ENCODE measurements at places on chromosomes 3 and 15.

GRCh38 chr3:127701280-127701911, 28.6 kb downstream of the ABTB1 start:
- DNase-seq: no peak

DNA sequence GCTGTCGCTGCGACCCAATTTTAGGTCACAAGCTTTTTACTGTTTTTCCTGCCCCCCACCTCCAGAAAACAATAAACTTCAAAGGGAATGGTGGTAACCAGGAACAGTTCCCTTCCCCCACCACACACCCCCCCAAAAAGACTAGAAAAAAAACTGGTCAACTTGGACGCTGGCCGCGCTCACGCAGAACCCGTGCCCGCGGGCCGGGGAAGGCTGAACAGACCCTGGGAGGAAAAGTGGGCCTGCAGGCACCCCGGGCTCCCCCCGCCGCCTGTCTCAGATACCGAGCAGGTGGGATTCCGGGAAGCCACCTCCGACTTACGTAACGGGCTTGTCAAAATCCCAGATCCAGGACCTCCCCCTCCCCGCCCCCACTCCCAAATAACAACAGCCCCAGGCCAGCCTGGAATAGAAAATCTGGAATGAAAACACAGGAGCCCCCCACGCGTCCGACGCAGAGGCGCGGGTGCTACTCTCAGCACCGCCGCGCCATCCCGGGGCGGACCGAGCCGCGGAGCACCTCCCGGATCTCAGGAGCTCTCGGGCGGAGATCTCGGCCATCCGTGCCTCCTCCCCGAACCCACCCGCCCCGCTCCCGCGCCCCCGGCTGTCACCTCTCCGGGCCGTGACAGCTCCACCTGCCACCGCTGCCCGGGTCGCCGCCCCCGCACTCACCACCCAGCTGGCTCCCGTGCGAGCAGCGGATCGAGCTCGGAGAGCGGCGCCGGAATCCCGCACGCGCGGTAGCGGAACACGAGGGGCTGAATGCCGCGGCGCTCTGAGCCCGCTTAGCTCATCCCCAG, 557 bp downstream of the DENND4A start:
- no peak for DNase-seq

GRCh38 chr3:10549617-10550230, 44.3 kb upstream of the ATP2B2 start:
- no peak for DNase-seq

DNA sequence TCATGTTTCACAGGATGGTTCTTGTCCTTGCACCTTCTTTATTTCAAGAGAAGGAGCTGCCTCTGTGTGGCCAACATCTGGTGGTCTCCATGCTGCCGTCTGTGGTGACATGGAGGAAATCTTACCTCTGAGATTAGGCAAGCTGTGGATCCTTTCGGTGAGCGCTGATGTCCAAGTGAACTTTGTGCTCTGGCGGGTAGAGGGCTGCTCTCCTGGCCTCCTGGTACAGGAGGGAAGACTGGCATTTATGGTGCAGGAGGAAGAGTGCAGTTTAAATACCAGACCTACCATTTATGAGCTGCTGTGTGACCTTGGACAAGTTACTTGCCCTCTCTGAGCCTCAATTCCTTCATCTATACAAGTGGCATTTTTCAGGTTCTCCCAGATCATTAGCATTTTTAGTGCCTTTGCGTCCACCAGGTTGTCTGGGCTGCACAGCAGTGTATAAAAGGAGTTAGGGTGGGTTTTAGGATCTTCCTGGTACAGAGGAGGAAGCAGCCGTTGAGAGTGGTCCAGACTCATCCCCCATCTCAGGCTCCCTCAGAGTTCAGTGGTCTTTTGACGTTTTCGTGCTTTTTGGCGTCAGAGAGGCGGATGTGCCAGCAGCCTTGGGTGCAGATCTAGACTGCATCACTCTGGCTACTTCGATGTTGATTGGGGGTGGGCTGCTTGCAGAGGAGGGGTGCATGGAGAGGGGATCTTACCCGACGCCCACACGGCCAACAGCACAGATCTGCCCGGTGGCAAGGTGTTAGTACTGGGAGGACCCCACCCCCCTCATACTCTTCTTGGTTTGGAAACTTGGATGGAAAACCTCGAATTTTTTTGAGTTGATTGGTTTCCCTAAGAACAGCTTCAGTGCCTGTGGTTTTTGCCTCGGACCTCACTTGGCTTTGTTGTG, 162.2 kb downstream of the ITPR1 start:
- DNase-seq: no peak

DNA sequence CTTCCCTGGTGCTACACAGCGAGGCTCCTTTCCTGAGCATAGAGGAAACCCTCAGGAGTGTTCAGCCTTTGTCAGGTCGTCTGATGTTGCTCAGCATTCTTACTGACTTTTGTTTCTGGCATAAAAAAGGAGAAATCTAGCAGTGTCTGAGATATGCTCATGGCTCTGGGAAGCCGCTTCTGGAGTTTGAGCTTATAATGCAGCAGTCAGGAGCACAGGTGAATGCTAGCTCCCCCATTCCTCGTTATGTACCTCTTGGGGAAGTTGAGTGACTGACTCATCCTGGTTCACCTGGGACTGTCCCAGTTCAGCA, 49.2 kb upstream of the MYZAP start:
- no peak for DNase-seq

DNA sequence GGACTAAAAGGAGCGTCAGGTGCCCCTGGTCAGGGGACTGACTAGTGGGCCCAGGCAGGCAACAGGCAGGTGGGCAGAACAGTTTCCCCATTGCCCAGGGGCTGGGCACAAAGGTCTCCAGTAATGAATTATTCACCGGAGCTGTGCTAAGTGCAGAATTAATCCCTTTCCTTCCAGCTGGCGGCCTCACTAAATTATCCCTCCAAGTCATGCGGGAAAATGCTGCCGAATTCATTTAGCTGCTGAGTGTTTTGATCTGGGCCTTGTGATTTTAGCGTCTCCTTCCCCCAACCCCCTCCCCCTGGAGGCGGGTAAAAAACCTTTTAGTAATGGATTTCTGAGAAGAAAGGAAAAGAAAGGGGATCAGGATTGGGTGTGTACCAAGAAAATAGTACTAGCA, 47.2 kb downstream of the CCDC33 start:
- no peak for DNase-seq

- no peak for DNase-seq
Measured at GRCh38 chr3:34947834-34948233, 691.5 kb upstream of the ARPP21 start.

GRCh38 chr3:107884028-107884427, 206.8 kb downstream of the CD47 start:
- no peak for DNase-seq
